HFFc6 (cell line): ENCODE measurements at places on chromosomes 7 and 10.

- DNase-seq: no peak
Observed at GRCh38 chr10:133185916-133186315, 25.9 kb downstream of the KNDC1 start.

DNA sequence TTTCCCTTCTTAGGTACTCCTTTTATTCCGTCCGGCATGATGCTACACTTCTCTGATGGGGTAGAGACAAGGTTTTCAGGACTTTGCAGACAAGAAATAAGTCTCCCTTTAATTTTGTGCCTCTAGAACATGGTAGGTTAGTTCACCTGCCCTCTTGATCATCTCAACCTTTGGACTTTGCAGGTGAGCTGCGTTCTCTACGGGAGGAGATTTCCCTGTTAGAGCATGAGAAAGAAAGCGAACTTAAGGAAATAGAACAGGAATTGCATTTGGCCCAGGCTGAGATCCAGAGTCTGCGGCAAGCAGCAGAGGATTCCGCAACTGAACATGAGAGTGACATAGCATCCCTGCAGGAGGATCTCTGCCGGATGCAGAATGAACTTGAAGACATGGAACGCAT, 9.2 kb downstream of the CCDC136 start:
- DNase-seq: no peak

DNA sequence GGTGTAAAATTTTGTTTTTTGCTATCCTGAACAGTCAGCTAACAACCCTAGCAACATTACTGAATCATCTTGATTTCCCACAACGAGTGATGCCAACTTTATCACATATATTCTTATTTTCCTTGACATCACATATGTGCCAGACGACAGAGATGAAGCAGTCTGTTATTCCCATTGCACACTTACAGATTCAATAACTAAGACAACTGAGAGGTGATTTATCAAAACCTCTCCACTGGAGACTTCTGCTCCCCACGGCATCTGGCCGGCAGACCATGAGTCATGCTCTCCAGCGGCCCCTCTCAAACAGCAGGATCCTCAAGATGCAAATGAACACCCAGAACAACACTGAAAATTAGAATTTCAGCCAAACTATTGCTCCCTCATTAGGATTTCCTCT, 57.1 kb downstream of the AMPH start:
- no peak for DNase-seq

GRCh38 chr7:5296015-5296610, 13.4 kb downstream of the SLC29A4 start:
- DNase-seq: no peak

GRCh38 chr7:141945356-141945755, 1.4 kb downstream of the CLEC5A start:
- DNase-seq: no peak

DNA sequence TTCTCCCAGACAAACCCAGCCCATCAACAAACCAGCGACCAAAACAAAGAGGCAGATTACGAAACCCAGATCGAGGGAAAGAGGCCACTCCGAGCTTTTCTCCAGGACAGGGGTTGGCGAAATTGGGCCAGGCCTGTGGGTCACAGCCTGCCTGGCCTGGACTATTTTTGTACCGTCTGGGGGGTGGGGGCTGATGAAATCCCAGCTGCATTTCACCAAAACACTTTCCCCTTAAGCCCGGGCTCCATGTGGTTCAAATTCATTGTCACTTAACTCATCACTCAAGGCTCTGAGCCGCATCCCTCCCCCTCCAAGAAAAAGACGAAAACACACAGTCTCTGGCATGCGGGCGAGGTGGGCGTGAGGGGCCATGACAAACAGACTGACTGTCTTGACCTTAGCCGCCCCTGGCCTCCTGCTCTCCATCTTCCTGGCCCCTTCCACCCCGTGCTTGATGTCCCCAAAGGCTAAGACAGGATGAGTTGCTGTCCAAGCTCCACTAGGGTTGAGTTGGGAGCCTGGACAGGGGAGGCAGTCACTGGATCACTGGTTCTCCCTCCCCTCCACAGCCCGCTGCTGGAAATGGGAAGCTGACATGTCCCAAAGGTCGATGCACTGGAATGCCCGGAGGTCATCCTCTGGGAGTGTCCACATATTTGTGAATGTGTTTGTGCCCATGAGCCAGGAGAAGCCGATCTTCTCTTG, 19.2 kb downstream of the TMEM270 start:
- no peak for DNase-seq

GRCh38 chr10:20598590-20598989, 298.5 kb downstream of the NEBL start:
- DNase-seq: no peak

DNA sequence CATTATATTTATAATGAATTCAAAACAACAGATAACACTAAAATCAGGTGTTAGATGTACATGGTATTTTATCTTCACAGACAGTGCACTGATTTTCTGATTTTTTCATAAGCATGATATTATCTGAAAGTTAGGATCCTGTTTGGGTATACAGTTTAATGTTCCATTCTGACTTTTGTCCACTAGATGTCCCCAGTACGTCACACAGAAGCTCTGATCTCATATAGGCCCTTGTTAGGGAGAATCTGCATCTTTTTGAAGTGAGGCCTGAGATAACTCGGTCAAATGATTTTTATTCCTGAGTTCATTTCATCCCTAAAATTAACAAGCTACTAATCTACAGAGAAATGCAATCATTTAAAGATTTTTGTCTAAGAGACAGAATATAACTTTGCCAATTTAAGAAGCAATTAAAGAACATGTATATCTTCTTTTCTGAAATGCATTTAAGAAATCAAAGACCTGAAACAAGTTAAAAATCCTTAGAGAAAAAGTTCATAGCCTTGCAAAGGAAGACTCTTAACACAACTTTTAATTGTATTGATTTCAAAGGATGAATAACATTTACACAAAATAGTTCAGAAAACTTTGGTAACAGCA, 72.0 kb upstream of the TES start:
- DNase-seq: peak; percentile 66

- no peak for DNase-seq
Observed at GRCh38 chr7:121157885-121158590, 169.5 kb downstream of the CPED1 start.

GRCh38 chr7:107834401-107834800, 31.4 kb upstream of the SLC26A3 start:
- DNase-seq: no peak

GRCh38 chr10:117260084-117260483, 19.2 kb downstream of the SLC18A2 start:
- no peak for DNase-seq

- DNase-seq: no peak
Observed at GRCh38 chr7:127594490-127594889, 954 bp downstream of the FSCN3 start.

GRCh38 chr10:98301664-98302319, 33.8 kb upstream of the LOXL4 start:
- no peak for DNase-seq

- DNase-seq: no peak
Observed at GRCh38 chr7:155806096-155806871, 6.0 kb downstream of the SHH start.

GRCh38 chr7:155071121-155071651, 1.1 kb downstream of the HTR5A start:
- no peak for DNase-seq

- no peak for DNase-seq
Observed at GRCh38 chr7:92352009-92352408, 95.3 kb upstream of the GATAD1 start.

DNA sequence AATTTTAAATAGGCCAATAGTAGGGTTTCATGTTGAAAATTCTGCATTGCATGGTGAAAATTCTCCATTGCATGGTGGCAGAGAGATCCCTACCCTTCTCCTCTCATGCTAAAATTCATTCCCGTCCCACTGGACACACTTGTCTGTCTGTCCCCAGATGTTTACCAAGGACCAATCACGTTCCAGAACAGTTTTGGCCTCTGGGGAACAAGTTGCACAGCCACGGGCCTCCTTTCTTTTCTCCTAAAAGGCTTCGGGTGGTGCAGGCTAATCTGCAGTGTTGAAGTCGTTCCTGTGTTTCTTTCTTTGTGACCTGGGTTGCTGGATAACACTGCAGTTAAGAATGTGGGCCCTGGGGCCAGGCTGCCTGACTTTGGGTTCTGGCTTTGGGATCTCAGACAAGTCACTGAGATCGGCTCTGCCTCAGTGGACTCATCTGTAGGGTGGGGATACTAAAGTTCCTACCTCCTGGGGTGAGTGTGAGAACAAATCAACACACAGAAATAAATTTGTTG, 113.1 kb upstream of the FAM204A start:
- no peak for DNase-seq

DNA sequence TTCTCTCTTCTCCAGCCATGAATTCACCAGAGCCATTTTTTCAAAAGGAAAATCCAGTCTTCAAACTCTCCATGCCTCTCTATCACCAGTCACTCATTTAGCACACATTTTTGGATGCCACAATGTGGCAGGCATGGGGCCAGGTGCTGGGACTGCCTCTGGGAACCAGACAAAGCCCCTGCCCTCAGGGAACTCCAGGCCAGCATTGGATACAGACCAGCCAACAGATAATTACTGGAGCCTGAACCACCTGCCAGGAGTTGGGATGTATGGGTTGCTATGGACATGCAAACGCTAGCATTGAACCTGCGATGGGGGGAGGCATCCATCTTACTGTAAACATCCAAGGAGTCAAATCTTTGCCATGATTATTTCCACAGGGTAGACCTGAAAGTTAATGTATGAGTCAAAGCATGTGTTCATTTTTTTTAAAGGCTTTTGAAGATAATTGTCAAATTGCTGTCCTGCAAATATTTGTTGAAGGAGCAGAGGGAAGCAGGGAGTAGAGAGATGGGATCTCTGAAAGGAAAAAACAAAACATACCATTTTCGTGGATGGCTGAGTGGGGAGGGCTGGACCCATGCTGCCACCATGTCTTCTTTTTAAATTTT, 43.2 kb downstream of the SRRM3 start:
- DNase-seq: no peak

- no peak for DNase-seq
Observed at GRCh38 chr10:33101392-33101787, 143.4 kb upstream of the ITGB1 start.

- DNase-seq: no peak
Observed at GRCh38 chr10:116104210-116104932, 168.6 kb downstream of the GFRA1 start.

DNA sequence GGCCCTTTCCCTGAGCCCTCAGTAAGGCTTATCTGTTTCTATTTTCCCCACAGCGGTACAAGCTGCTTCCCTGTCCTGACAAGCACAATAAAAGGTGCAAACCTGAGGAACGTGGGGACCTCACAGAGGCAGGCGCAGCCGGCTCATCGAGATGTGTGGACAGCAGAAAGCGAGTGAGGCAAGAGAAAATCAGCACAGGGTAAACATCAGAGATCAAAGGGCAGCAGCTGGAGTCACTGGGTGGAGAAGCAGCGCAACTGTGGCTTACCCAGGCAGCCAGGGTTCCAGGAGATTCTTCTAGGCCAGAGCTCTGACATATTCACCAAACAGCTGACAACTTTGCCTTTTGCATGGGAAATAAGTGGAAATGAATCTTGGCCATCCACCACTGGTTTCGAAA, 212.6 kb downstream of the WDR11 start:
- DNase-seq: no peak

DNA sequence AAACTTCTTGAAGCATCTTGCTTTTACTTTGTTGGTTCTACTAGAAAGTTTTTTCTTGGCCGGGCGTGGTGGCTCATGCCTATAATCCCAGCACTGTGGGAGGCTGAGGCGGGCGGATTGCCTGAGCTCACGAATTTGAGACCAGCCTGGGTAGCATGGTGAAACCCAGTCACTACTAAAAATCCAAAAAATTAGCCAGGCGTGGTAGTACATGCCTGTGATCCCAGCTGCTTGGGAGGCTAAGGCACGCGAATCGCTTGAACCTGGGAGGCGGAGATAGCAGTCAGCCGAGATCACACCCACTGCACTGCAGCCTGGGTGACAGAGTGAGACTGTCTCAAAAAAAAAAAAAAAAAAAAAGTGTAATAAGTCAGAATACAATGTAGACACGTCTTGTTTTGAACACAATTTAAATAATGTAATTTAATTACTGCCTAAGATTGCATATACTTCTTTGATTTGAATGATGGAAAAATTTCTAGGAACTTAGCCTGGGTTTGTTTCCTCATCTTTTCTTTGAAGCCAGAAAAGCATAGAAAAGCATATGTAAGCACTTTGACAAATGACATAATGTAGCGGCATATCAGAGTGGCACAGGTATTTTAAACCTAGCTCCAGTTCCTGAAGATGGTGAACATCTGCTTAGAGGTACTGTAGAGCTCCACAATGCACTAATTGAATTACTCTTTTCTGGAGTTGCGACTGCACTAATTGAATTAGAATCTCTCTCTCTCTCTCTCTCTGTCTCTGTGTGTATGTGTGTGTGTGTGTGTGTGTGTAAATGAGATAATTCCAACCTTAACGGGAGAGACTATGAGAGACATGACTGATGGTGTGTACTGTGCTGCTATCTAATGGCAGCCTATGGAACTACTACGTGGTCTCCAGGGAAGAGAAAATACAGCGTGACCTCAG, 87.8 kb downstream of the BTRC start:
- peak; percentile 70 for DNase-seq

GRCh38 chr10:69939061-69939460, 113.6 kb upstream of the MACROH2A2 start:
- DNase-seq: no peak

DNA sequence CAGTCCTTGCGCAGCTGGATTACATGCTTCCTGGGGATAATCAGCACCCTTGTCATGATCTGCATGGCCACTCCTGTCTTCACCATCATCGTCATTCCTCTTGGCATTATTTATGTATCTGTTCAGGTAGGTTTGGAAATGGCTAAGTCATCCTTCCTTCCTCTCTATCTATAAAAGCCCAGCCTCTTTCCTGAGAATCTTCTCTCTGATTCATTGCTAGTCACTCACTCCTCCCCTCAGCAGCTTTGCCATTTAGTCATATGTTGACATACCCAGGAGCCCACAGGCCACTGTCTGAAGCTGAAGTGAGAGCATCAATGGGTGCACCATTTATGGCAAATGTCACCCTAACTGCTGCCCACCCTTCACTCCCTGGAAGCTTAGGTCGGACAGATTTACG, 52.0 kb downstream of the ABCC2 start:
- peak; percentile 88 for DNase-seq

GRCh38 chr7:20236790-20237189, 19.6 kb upstream of the MACC1 start:
- DNase-seq: no peak

GRCh38 chr7:96649981-96650380, 59.7 kb downstream of the SEM1 start:
- DNase-seq: peak; percentile 21
